ENCODE measurements at places on chromosomes 6 and 20.
A peak's percentile ranks its signal among the peaks of the same experiment; 100 is the strongest.

DNA sequence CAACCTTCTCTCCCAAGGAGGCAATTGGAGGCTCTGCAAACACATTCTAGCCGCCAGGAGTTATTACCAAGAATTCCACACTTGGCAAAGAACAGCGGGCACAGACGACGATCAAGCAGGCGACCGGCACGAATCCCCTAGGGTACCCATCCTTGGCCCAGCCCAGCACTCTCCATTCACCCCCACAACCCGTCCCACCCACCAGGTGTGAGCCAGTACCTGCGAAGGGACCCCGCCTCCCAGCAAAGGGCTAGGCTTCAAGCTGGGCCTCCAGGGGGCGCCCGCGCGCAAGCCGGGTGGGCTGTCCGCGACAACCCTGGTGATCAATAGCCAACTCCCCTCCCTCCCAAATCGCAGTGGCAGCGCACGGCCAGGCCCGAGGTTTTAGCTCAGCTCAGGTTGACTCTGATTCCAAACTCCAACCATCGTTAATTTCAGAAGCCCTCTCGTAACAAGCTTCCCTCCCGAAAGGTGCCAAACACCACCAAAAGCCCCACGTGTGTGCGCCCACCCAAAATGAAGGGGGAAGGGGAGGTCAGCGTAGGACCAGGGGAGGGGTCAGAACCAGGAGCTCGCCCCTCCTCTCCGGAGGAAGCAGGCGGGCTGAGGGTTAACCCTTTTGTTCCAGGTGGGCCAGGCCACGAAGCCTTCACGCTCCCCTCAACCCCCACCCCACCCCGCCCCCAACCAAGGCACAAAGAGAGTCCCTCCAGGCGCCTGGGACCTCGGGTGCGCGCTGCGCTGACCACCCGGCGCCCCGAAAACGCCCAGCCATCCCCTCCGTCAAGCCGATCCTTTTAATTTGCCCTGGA, 2.1 kb downstream of the SALL4 start:
- DNase-seq = peak; percentile 83

DNA sequence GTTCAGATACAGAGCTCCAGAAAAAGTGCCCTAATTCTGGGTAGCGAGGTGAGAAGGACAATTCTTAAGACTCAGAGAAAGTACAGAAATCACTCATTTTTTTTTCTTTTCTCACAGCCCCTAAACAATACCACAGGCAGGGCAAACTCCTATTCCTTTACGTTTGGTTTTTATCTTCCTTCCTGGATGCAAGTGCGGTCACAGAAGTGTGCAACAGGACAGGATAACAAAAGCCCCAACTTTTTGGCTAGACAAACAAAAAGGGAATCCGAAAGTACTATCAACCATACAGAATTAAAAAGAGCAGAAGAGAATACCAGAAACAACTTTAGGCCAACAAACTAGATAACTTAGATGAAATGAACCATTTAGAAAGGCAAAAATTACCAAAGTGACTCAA, 18.4 kb upstream of the BEND6 start:
- DNase-seq = no peak

DNA sequence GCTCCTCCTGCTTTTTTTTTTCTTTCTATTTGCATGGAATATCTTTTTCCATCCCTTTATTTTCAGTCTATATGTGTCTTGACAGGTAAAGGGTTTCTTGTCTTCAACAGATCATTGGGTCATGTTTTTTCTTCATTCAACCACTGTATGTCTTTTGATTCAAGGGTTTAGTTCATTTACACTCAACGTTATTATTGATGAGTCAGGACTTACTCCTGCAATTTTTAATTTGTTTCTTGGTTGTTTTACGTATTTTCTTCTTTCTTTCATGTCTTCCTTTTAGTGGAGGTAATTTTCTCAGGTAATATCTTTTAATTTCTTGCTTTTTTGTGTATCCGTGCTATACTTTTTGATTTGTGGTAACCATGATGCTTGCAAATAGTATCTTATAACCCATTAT, 429.1 kb upstream of the HTR1E start:
- no peak for DNase-seq

GRCh38 chr6:42030585-42031506, 19.5 kb upstream of the TAF8 start:
- no peak for DNase-seq

- DNase-seq = no peak
Observed at GRCh38 chr20:52975803-52976531, 3.8 kb downstream of the TSHZ2 start.

GRCh38 chr20:62677678-62678077, 31.0 kb upstream of the NTSR1 start:
- DNase-seq = no peak

DNA sequence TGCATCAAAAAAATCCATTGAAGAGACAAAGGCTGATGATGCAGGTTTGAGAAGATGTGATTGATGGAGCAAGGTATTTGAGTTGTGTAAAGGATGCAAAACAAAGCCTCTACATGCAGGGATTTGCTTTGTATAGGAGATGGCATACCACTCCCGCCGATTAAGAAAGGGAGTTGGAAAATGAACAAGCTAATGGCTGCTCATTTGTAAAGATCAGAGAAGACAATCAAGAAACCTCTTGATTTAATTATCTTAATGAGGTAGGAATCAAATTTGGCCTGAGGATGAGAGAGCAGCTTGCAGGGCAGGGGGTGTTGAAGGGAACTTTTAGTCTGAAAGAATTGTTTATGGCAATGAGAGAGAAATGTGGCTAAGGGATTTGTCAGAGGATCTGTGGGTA, 448.2 kb upstream of the ADGRB3 start:
- DNase-seq = no peak

GRCh38 chr20:49706630-49707091, 7.0 kb downstream of the B4GALT5 start:
- DNase-seq = no peak

DNA sequence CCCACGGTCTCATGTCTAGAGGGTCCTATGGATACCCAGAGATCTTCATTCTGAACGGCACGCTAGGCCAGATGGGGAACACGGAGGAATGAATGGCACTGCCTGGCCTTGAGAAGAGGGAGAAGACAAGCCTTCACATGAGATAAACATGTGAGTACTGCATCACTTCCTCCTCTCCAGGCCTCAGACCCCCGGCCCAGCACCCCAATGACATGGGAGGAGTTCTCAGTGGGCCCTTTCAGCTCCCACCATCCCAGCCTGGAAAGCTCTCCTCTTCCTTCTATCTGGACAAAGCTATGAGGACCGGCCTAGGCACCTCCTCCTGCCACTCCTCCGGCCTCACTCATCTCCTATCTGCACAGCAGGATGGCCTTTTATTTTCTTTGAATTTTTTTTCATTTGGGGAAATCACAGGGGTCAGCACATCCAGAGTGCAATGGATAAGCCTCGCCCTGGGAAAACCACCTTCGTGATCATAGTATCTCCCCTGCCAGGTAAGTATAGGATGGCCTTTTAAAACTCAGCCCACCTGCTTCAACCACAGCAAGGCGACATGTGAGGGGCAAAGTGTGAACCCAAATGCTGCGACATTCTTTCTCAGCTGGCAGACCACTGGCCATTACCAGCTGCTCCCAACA, 39.2 kb upstream of the CDKN1A start:
- DNase-seq = no peak

- no peak for DNase-seq
Observed at GRCh38 chr20:41152108-41152757, 14.9 kb downstream of the PLCG1 start.

DNA sequence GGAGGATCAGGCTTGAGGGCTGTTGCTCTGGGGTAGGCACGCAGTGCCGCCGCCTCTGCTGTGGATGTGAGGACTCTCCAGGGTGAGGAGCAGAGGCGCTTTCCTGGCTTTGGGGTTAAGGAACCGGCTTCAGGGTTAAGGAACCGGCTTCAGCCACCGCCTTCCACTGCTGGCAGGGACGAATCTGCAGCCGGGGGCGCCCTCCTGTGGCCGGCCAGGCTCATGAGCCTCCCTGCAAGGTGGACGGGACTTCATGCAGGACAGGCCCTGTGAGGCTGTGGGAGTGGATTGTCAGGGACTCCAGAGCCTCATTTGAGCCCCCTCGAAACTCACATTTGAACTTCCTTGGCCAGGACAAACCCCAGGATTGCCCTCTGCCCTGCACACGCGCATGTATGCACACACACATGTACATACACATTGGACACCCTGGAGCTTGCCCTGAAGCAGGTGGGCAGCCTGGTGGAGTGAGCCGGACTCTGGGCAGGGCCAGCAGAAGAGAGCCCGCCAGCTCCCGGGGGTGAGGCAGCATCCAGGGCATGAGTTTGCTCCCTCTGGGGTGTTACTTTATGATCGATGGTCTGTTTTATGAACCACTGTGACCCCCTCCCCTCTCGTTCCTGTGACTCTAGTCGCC, 146.9 kb downstream of the PHACTR3 start:
- DNase-seq = peak; percentile 84

DNA sequence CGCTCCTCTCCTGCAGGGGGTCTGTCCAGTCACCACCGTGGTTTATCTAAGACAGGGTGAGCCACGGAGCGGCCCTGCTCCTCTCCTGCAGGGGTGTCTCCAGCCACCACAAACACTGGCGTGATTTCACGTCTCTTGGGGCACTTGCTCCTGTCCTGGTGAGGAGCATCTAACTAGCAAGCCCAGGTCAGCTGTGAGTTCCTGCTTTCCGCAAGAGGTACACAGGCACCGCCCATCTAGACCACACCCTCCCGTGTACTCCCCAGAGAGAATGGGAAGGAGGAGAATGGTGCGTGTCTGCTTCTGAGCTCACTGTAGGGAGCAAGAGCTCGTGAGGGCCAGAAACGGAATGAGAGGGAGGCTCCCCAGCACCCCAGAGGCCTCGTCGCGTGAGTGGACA, 40.7 kb downstream of the DACT2 start:
- DNase-seq = no peak

GRCh38 chr6:167703347-167703746, 123.4 kb upstream of the AFDN start:
- DNase-seq = no peak

- no peak for DNase-seq
Observed at GRCh38 chr6:26232940-26233648, 131.9 kb upstream of the BTN3A2 start.

GRCh38 chr6:136737374-136737844, 54.9 kb downstream of the MAP3K5 start:
- DNase-seq = no peak

DNA sequence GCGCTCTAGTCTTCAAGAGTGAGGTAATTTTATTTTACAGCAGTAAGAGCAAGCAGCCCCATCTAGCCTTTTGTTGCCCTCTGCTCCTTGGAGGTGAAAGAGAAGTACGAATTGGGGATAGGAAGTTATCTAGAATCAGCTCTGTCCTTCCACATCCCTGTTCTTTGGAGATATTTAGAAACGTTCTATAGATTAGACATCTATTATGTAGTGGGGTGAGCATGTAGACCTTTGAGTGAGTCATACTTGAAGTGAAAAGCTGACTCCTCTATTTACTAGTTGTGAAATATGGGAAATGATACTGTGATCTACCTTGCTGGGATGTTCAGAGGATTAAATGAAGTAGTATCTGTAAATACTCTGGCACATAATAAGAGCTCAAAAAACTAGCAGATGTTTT, 36.0 kb upstream of the SLC35D3 start:
- DNase-seq = no peak

DNA sequence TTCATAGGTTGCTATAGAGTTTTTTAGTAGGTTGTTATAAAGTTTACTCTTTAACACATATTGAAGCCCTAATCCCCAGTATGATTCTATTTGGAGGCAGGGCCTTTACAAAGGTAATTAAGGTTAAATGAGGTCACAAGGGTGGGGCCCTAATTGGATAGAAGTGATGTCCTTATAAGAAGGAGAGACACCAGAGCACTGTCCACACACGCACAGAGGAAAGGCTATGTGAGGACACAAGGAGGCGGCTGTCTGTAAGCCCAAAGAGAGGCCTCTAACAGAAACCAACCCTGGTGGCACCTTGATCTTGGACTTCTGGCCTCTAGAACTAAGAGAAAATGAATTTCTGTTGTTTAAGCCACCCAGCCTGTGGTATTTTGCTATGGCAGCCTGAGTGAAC, 98.5 kb downstream of the GJA10 start:
- no peak for DNase-seq

GRCh38 chr6:2914318-2914660, 11.2 kb upstream of the SERPINB9 start:
- no peak for DNase-seq

- DNase-seq = no peak
Observed at GRCh38 chr6:108001696-108002231, 43.8 kb upstream of the SEC63 start.

GRCh38 chr6:70353448-70353847, 50.6 kb upstream of the COL9A1 start:
- DNase-seq = no peak

DNA sequence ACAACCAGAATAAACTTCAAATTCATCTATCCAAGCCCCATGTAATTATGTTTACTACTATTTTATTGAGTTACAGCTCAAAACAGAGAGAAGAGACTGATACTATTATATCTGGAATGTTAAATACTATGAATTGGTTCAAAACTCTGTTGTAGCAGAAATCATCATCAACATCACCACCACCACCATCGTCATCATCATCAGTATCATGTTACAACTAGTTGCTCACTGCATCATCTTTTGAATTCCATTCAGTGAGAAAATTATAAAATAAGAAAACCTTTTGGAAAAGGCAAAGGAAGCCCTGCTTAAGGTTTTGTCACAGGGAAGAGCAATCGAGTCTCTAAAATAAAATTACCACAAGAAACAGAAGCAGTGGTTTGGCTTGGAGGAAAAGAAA, 36.2 kb upstream of the THEMIS start:
- DNase-seq = no peak

DNA sequence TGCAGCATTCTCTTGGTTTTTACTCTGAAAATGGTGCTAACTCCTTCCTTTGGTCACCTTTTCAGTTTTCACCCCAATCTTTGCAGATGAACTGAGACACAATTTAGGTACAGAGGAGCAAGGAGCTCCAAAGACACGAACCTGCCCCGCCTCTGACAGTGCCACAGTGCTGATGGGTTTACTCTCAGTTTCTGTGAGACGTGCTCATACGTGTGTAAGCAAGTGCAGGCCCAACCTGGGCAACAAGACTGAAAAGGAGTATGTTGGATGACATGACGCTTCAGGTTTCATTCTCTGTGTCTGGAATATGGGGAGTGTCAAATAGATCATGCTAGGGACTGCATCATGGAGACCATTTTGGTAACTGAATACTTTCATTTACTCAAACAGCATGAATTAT, 334.3 kb upstream of the QKI start:
- no peak for DNase-seq

- DNase-seq = no peak
Observed at GRCh38 chr20:8981482-8981881, 87.4 kb upstream of the PLCB4 start.

DNA sequence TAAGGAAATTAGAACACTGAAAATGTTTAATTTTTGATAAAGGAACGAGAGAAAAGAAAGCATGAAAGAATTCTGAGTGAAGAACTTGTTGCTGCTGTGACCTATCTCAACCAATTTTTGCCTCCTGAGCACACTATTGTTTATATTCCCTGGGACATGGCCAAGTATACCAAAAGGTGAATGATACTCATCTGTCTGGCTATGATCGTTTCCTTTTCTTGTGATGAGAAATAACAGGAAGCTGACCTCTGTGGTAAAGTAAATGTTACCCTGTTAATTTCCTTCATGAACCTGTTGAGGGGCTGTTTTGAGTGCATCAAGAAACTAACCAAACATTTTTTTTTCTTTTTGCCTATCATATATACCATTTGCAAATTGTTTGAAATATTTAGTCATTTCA, 69.1 kb downstream of the FIG4 start:
- DNase-seq = no peak

GRCh38 chr20:998231-998830, 3.8 kb downstream of the RSPO4 start:
- DNase-seq = no peak

Data from GM20000 (cell line).